Skin of body (tissue), 3 donors: ENCODE measurements at places on chromosomes 3 and 15. TPM values are rescaled to one million over a fixed set of nuclear protein-coding genes. Genes with fewer than 3 reads are reported as not detected.

- DNase-seq, result no peak
Observed at GRCh38 chr15:29685156-29686078, 136.9 kb downstream of the TJP1 start.

DNA sequence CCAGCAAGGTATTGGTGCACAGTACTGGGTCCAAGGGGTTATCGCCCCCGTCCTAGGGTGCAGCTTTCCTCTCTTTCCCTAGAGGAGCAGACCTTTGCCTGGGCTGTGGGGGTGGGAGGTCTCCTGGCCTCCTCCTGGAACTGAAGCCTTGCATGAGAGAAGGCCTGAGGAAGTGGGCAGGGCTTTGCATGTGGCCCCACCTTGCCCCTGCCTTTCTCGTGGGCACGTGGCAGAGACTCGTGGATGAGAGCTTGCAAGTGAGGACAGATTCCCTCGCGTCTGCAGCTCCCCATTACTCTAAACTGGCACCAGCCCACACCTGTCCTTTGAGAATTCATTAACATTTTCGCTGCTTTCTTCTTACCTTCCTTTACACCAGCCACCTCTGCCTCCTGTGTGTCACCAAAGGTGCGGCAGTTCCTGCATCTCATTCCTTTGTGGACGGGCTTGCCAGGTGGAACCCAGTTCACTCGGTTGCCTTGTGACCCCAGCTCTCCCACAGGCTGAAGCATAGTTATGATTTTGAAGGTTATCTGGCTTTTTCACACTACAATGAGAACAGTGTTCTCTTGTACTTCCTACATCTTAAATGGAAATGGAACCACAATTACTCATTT is 40.9 kb upstream of the NR2C2 start:
- DNase-seq, result no peak

DNA sequence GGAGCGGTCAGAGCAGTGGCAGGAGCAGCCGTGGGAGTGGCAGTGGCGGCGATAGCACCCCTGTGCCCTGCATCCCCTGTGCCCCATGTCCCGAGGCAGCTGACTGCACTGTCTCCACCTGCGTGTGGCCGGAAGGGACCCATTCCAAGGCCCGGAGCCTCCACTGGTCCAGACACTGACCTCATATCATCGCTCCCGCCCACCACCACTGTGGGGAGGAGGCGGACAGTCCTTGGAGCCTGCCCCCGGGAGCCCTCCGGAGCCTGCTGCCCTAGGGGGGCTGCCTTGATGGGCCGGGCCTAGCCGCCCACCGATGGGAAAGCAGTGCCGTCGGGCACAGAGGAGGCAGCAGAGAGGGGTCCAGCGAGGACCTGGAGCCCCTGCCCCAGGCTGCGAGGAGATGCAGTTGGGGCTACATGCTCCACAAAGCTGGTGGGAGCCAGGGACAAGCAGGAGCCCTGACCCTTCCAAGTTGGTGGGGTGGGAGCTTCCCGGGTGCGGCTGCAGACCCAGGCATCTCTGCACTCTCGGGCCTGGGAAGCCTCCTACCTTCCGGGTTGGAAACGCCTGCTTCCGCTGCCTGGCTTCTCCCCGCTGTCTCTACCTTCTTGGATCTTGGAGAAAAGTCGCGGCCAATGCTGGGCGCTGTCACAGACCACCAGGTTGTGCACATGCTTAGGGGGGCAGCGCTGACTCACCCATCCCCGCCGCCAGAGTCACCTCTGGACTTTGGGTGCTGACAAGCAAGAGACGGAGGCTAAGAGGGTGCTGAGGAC is 283.2 kb upstream of the ROBO1 start:
- DNase-seq, result no peak

The CLDND1 gene
- 93.3 TPM for total RNA-seq

The RHOV gene
- 19.4 TPM for total RNA-seq

The ACTL6A gene
- total RNA-seq, result 45.8 TPM

DNA sequence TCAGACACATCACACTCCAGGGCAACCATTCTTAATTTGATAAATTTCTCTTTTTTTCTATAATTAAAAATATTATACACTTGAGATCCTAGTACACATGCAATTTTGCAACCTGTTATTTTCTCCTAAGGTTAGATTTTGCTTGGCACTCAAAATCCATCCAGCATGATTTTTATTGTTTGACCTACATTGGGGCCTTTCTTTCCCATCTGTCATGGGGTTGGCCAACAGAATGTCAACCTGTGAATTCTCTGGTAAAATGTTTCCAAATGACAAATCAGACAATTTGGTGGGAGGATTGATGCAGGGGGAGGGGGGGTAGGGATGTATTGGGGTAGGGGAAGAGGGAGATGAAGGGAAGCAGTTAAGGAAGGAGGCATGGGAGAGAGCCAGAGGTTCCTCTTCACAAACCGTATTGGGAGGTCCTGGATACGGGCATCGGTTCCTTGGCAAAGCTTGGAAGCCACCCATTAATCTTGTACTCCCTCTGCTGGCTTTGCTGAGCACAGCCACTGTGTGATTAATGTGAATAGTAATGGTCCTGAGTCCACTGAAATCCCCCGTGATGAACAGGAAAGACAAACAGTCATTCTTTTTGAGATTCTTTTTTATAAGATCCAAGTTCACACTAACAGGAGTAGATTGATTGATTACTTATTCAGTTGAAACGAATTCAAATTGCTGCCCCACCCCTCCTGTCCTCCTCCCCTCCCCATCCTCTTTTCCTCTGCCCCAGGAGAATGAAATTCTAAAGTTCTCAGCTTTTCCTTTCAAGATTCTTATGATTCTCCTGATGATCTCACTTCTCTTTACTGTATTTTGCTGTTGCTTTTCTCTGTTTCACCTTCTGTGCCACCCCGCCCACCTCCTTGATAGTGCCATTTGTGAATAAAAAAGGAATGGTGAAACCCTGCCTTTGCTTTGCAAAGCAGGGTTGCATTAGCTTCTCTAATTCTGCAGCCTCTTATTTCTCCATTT is 82.2 kb upstream of the SLC25A26 start:
- peak; percentile 34 for DNase-seq

- no peak for DNase-seq
Observed at GRCh38 chr3:138845181-138845601, 10.5 kb upstream of the PIK3CB start.
